ENCODE measurements at places on chromosomes 5 and 9.

GRCh38 chr5:151058301-151058700 is 22.5 kb downstream of the TNIP1 start:
- no peak for ATAC-seq

GRCh38 chr5:78896132-78896531 is 89.0 kb downstream of the ARSB start:
- no peak for ATAC-seq

DNA sequence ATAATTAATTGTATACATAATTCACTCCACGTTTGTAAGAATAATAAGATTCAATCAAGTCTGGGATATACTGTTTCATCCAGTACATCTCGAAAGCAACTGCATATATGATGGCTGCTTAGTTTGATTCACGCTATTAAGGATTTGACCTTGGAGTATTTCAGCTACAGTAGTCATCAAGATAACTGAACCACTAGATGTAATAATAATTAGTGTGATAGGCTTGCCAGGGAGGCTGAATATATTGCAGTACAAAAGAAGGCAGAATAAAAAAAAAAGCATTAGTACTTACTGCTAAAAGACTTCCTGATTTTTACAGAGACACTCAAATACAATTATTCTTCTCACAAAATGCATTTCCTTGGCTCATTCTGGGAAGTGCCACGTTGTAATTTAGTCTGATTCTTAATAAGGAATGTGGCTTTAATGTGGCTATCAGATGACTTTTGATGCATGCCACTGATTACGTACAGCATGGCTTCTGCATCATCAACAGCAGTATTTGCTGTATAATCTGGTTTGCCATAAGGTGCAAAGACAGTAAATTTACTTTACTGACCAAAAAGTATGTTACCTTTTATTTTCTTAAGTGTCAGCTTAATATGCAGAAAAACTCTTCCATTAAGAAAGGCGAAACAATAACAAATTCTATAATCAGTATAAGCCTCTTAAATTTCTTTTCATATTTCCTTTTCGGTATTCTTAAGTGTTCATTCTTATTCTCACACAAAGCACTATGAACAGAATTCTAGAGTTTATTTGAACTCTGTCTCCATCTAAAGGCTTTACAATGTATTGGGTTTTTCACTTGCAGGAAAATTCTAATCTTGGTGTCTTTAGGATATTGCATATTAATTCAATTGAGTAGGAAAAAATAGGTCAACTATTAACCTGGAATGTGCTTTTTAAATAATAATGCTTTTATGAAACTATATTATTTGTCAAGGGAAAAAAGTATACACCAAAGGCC is 166.4 kb downstream of the SLF1 start:
- no peak for ATAC-seq

DNA sequence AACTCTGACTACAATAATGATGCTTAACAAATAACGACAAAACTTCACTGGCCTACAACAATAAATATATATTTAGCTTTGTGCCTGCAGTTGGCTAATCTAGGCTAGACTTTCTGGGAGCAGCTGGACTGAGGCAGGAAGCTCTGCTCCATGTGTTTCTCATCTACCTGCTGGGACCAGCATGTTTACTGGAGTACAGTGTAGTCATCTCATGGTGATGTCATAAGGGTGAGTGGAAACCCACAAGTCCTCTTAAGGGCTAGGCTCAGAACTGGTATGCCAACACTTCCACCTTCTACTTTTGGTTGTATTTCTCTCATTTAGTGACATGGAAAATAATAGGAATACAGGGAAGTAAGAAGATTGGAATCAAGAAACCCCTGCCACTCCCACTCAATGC is 85.7 kb upstream of the NIPBL start:
- ATAC-seq = no peak

GRCh38 chr9:7287065-7287464 is 512.5 kb downstream of the DMAC1 start:
- no peak for ATAC-seq

GRCh38 chr5:79694652-79695051 is 5.0 kb downstream of the CMYA5 start:
- no peak for ATAC-seq

DNA sequence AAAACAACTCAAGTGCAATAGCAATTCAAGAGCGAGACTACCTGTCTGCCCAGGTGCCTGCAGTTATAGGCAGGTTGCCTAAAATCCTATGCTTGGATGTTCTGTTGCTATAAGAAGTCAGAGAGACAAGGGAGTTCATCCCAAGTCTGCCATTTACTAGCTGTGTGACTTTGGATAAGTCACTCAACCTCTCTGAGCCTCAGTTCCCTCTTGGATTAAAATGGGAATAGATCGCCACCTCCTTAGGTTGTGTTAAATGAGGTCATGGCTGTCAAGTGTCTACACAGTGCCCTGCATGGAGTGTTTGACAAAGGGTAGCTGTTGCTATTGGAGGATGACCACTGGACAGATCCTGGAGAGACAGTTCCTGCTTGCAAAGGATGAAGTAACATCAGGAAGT is 1.3 kb upstream of the ZBTB34 start:
- no peak for ATAC-seq

- no peak for ATAC-seq
Observed at GRCh38 chr5:76689321-76690036, 26.4 kb upstream of the F2R start.

DNA sequence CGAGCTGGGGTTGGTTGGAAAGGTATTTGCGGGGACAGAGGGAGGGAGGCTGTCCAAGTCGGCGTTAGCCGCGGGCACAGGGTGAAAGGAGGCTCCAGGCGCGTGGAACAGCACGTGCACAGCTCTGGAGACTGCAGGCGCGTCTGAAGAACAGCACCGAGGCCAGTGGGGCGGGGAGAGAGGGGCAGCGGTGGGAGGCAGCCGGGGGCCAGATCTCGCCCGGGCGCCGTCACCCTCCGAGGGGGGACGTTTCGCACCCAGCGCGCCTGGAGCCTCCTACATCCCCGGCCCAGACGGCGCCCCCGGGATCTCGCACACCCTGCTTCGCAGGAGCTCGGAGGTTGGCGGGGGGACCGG is 79.6 kb downstream of the NTNG2 start:
- no peak for ATAC-seq

DNA sequence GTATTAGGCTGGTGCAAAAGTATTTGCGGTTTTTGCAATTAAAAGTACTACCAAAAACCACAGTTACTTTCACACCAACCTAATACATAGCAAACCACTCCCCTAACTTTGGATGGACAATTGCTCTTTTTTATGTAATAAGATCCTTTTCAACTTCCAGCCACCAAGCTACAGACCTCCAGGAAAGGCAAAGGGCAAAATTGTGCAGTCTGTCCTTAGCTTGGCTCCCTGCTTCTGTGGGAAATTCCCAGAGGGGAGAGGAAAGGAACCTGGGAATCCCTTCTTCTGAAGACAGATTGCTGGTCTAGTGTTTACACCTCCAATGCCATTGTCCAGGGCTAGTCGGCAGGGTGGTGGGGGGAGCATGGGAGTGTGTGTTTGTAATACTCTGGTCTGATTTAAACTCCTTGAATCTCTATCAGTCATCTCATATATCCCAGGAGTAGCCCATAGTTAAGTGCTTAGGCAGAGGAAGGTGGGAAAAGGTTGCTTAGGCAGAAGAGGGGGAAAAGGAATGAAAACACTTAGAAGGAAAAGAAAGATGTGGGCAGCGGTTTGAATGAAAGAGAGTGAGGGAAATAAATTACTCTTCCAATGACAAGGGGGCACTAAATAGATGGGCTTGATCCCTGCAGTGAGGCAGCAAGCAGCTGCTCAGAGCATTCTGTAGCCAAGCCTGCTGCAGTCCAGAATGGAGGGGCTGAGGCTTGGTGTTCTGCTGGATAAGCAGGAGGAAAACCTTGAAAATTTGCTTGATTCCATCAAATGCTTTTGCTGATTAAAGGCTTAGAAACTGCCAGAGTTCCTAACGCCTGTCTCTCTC is 86.9 kb upstream of the MAP1B start:
- ATAC-seq = no peak

DNA sequence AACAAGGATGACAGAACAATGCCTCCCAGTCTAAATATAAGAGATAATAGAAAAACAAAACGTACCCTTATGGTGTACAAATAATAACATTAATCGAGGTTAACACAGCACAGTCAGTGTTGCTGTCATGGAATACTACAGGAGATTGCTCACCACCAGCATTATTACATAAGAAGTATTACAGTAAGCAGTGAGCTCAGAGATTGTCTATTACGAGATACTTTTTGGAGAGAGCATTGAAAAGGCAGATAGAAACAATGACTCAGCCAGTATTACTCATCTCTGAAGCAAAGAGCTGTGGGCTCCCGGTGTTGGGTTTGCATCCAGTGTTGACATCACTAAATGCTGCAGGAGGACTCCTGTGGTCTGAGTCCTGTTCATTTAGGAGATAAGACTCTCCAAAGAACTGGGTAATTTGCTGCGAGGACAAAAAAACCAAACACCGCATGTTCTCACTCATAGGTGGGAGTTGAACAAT is 191.9 kb upstream of the SEMA6A start:
- no peak for ATAC-seq

DNA sequence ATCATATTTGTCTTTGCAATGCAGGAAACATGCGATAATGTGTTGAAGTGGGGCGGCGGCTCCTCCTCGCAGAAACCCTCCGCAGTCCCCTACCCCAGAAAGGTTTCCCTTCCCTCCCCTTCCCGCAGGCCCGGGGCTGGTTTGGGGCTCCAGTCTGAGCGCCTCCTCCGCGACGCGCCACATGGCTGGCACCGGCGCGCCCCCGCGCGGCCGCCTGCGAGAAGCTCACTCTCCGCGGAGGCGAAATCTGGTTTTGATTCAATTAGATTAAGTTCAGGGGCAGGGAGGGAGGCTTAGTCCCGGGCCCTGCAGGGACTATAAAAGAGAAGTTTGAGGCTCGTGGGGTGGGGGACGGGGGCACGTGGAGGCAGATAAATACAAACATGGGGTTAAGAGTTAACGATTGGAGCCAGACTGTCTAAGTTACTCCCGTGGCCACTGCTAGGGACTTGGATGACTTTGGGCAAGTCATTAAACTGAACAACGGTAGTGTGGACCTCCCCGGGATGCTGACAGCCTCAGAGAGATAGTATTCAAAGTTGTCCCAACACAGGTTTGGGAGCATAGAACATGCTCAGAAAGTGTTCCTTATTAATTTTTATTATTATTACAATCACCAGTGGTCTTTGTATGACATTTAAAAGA is 69.4 kb downstream of the MSX2 start:
- ATAC-seq = peak; percentile 30

GRCh38 chr5:18497089-18497488 is 862.8 kb downstream of the TAF11L14 start:
- no peak for ATAC-seq

DNA sequence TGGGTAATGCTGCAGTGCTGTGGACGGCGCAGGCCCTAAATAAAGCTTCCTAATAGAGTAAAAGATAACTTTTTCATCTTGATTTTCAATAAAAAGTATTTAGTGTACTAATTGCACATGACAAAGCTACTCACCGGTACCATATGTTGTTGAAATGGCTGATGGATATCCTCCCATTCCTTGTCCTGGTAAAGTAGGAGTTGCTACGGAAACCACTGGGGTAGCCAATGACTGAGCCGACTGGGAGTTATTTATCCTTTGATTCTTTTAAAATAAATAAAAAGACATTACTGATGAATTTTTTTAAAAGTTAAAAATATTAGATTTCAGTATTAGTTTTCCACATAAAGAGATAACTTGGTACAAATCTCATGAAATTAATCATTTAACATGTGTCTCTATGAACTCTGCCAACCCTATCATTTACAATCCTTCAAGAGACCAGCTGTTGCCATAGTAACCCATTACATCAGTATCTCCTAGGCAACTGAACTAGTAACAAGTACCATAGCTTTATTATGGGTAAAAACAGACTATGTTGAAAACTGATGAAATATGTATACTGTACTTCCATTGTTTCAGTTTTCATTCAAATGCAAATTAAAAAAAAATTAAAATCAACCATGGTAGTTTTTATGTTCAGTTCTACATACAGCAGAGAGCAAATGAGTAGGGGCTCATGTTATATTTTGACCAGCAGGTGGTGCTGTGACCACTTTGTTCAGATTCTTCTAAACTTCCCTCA is 153.7 kb downstream of the MEF2C start:
- ATAC-seq = peak; percentile 60

DNA sequence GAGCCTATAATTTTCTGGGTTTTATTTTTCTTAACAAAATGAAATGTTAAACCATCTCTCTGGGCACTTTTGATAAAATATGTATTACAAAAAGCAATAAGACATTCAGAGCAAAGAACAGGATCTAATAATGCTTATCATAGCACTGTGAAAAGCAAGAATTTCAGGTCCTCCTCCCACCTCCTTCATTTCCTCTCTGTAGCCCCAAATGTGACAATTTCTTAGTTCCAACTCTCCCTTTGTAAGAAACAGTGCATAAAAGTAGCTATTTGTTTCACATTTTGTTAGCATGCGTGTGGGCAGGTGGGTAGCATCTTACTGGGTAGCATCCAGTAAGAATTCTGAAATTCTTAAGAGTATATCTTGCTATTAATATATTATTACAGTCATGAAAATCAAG is 130.9 kb upstream of the RASA1 start:
- no peak for ATAC-seq

GRCh38 chr9:92360083-92360482 is 34.3 kb downstream of the CENPP start:
- ATAC-seq = no peak

- ATAC-seq = no peak
Observed at GRCh38 chr5:90055831-90056328, 353.7 kb downstream of the CETN3 start.

Measured in activated CD4-positive, CD25-positive, alpha-beta regulatory T cell treated with anti-CD3 and anti-CD28 coated beads, Interleukin-2, amount 50 U/mL, for 24 hours (primary cell).